ENCODE measurements at places on chromosomes 7 and 10. TPM values are rescaled to one million over a fixed set of nuclear protein-coding genes. Genes with fewer than 3 reads are reported as not detected.

GRCh38 chr10:75682649-75683557 lies 251.5 kb downstream of the LRMDA start:
- H3K4me3 ChIP-seq, result no peak overlapping the region
- no peaks in the 10 kb centered on the region for H3K36me3 ChIP-seq
- no peaks in the 10 kb centered on the region for H3K27me3 ChIP-seq

- H3K4me3 ChIP-seq, result no peak overlapping the region
- no peak overlapping the region for H3K27ac ChIP-seq
- H3K4me1 ChIP-seq, result peaks cover 4% of the 10 kb centered on the region
- H3K36me3 ChIP-seq, result no peaks in the 10 kb centered on the region
- DNase-seq, result no peak
These were observed 67.5 kb downstream of the GPR141 start for GRCh38 chr7:37751096-37751495.

DNA sequence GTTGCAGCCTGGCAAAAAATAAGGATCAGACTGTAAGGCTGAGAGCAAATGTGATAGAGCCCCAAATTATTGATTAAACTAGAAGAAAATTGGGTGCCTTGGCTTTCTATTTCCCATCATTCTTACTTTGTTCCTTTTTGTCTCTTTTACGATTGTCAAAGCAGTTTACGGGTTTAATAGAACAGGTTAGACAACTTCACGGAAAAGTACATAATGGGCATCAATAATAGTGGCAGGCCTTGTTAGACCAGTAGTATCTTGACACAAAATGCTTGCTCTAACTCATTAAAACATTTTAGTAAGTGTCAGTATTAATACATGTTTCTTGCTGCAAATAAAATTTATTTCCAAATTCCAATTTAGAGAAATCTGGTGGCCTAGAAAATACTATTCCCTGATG lies 14.5 kb upstream of the GGCT start:
- H3K4me3 ChIP-seq, result no peak overlapping the region
- no peak overlapping the region for H3K27ac ChIP-seq
- no peaks in the 10 kb centered on the region for H3K27me3 ChIP-seq
- no peak for DNase-seq
- H3K4me1 ChIP-seq, result no peaks in the 10 kb centered on the region

DNA sequence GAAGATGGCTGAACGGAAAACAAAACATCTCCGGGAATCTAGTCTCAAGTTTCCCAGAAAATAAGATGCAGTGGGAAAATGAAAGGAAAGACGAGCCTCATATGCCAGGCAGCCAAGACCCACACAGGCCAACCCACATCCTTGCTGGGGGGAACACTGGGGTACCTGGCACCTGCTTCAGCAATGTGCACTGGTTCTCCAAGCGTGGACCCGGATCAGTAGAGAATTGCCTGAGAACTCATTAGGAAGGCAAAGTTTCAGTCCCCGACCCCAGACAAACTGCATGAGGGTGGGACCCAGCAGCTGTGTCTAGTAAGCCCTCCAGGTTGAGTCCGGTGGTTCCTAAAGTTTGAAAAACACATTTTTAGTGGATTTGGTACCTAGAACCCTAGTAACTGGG lies 18.4 kb downstream of the FAM53B start:
- DNase-seq, result no peak
- no peaks in the 10 kb centered on the region for H3K27me3 ChIP-seq
- no peaks in the 10 kb centered on the region for H3K36me3 ChIP-seq

GRCh38 chr10:90136731-90137316 lies 435.4 kb downstream of the KIF20B start:
- peak; percentile 5 for DNase-seq
- H3K4me1 ChIP-seq, result no peaks in the 10 kb centered on the region
- no peak overlapping the region for H3K27ac ChIP-seq
- no peak overlapping the region for H3K4me3 ChIP-seq
- H3K36me3 ChIP-seq, result no peaks in the 10 kb centered on the region
- H3K27me3 ChIP-seq, result no peaks in the 10 kb centered on the region

- H3K27ac ChIP-seq, result no peak overlapping the region
- no peaks in the 10 kb centered on the region for H3K36me3 ChIP-seq
- no peak overlapping the region for H3K4me3 ChIP-seq
- peaks cover 5% of the 10 kb centered on the region for H3K4me1 ChIP-seq
- no peaks in the 10 kb centered on the region for H3K27me3 ChIP-seq
- peak; percentile 27 for DNase-seq
These were observed 193.7 kb downstream of the RNLS start for GRCh38 chr10:88389456-88389855.

- peak overlapping the region; percentile 91 for H3K27ac ChIP-seq
- H3K4me1 ChIP-seq, result peaks cover 84% of the 10 kb centered on the region
- no peaks in the 10 kb centered on the region for H3K36me3 ChIP-seq
- no peaks in the 10 kb centered on the region for H3K27me3 ChIP-seq
These were observed 6.7 kb downstream of the TCF7L2 start for GRCh38 chr10:112956631-112957350.

- no peaks in the 10 kb centered on the region for H3K27me3 ChIP-seq
- H3K4me1 ChIP-seq, result peaks cover 3% of the 10 kb centered on the region
- no peak for DNase-seq
- no peaks in the 10 kb centered on the region for H3K36me3 ChIP-seq
- no peak overlapping the region for H3K4me3 ChIP-seq
- H3K27ac ChIP-seq, result no peak overlapping the region
These were observed 51.7 kb downstream of the SGMS1 start for GRCh38 chr10:50572017-50572491.

GRCh38 chr7:51633596-51633995 lies 317.0 kb upstream of the COBL start:
- H3K27me3 ChIP-seq, result no peaks in the 10 kb centered on the region
- H3K4me1 ChIP-seq, result peaks cover 11% of the 10 kb centered on the region
- no peak overlapping the region for H3K27ac ChIP-seq
- no peak for DNase-seq
- H3K4me3 ChIP-seq, result no peak overlapping the region
- no peaks in the 10 kb centered on the region for H3K36me3 ChIP-seq

DNA sequence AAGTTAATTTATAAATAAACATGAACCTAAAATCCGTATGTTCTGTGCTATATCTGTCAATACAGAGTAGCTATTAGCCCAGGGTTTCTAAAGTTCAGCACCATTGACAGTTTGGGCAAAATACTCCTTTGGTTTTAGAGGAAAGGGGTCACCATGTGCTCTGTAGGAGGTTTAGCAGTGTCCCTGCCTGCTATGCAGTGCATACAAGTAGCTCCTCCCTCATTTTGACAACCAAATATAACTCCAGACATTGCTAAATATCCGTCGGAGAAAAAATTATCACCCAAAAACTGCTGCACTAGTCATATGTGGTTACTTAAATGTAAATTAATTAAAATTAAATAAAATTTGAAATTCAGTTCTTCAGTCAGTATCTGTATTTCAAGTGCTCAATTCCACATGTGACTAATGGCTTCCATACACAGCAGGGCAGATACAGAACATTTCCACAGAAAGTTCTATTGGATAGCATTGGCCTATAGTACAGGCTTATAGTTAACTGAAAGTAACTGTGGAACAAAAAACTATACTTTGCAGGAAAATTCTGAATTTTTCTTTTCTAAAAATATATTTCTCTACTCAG lies 6.4 kb downstream of the UPF2 start:
- no peak overlapping the region for H3K4me3 ChIP-seq
- peaks cover 9% of the 10 kb centered on the region for H3K4me1 ChIP-seq
- no peak overlapping the region for H3K27ac ChIP-seq
- no peak for DNase-seq

DNA sequence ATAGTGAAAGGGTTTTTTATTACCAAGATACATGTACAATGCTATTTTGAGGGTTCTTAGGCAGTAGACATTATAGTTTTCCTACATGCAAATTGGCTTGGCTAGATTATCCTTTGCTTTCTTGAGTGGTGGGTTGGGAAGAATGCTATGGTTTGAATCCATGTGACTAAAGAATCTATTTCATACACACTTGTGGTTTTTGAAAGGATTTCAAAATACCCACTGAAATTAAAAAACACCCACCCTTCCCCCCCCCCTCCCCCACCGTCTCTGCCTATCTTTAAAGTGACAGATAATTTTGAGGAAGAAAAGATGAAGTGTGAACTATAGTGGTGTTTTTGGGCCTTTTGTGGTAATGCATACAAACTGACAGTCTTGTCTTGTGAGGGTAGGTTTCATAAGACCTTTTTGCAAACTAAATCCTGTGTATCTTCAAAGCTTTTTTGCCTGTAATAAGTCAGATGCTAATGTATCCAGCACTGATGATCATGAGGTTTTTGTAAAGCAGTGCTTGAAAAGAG lies 90.9 kb downstream of the TPST1 start:
- no peak overlapping the region for H3K27ac ChIP-seq
- H3K4me3 ChIP-seq, result no peak overlapping the region
- H3K27me3 ChIP-seq, result no peaks in the 10 kb centered on the region
- no peaks in the 10 kb centered on the region for H3K4me1 ChIP-seq
- no peak for DNase-seq

DNA sequence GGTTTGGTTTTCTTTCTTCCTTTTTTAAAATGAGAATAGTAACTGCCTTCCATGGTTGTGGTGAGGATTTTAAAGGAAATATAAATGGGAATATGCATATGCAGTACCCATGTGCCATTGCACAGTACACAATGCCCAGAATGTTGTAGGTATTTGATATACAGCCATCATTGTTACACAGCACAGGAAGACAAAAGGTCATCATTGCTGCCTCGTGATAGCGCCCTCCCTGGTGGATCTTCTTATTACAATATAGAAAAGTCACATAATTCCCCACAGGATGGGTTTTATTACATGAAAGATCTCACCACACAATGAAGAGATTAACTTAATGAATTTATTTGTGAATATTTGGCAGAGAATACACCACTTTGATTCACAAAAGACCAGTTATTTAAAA lies 76.5 kb downstream of the PPP1R17 start:
- no peak overlapping the region for H3K27ac ChIP-seq
- no peaks in the 10 kb centered on the region for H3K36me3 ChIP-seq
- H3K4me1 ChIP-seq, result peaks cover 13% of the 10 kb centered on the region
- H3K27me3 ChIP-seq, result peaks cover 87% of the 10 kb centered on the region
- no peak for DNase-seq

DNA sequence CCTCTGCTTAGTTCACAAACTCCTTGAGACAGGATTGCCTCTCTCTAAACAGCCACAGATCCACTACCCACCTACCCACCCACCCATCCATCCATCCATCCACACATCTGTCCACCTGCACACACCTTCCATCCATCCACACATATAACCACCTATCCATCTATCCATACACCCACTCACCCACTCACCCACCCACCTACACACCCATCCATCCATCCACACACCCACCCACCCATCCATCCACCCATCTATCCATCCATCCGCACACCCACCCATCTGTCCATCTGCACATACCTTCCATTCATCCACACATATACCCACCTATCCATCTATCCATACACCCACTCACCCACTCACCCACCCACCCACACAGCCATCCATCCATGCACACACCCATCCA lies 9.7 kb downstream of the TECPR1 start:
- peaks cover 6% of the 10 kb centered on the region for H3K4me1 ChIP-seq
- no peak overlapping the region for H3K27ac ChIP-seq
- DNase-seq, result no peak
- H3K36me3 ChIP-seq, result no peaks in the 10 kb centered on the region
- H3K4me3 ChIP-seq, result no peak overlapping the region

GRCh38 chr7:152120210-152120609 lies 94.7 kb downstream of the GALNT11 start:
- H3K27ac ChIP-seq, result no peak overlapping the region
- no peaks in the 10 kb centered on the region for H3K27me3 ChIP-seq
- no peak overlapping the region for H3K4me3 ChIP-seq
- peaks cover 16% of the 10 kb centered on the region for H3K36me3 ChIP-seq
- H3K4me1 ChIP-seq, result no peaks in the 10 kb centered on the region
- no peak for DNase-seq

GRCh38 chr7:5694912-5695726 lies 86.3 kb downstream of the RNF216 start:
- H3K27me3 ChIP-seq, result no peaks in the 10 kb centered on the region
- no peak overlapping the region for H3K4me3 ChIP-seq
- no peaks in the 10 kb centered on the region for H3K36me3 ChIP-seq
- peaks cover 8% of the 10 kb centered on the region for H3K4me1 ChIP-seq
- DNase-seq, result no peak

GRCh38 chr10:72014197-72014596 lies 50.0 kb downstream of the CHST3 start:
- no peak overlapping the region for H3K4me3 ChIP-seq
- H3K4me1 ChIP-seq, result peaks cover 27% of the 10 kb centered on the region
- H3K27me3 ChIP-seq, result no peaks in the 10 kb centered on the region
- H3K27ac ChIP-seq, result peak overlapping the region; percentile 41
- no peak for DNase-seq

GRCh38 chr7:138170959-138171703 lies 94.9 kb downstream of the AKR1D1 start:
- peaks cover 12% of the 10 kb centered on the region for H3K36me3 ChIP-seq
- peak overlapping the region; percentile 94 for H3K27ac ChIP-seq
- H3K4me3 ChIP-seq, result peak overlapping the region; percentile 33

DNA sequence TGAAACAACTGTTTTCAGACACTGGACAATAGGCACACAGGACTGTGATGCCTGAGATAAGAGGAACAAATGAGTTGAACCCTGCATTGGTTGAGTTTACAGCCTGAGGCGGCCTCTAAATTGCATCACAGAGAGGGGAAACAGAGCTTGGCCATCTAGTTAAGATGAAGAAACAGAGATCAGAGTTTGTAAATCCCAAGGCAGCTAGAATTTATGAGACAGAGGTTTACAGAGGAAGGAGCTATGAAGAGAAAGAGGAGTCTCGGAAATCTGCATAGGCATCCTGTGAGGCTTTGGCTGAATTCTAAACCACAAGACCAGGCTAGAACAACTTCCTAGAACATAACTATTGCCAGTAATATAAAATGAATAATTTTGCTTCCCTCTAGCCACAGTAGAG lies 41.0 kb upstream of the OIT3 start:
- no peaks in the 10 kb centered on the region for H3K36me3 ChIP-seq
- H3K4me1 ChIP-seq, result no peaks in the 10 kb centered on the region
- DNase-seq, result no peak
- no peak overlapping the region for H3K27ac ChIP-seq
- no peaks in the 10 kb centered on the region for H3K27me3 ChIP-seq

DNA sequence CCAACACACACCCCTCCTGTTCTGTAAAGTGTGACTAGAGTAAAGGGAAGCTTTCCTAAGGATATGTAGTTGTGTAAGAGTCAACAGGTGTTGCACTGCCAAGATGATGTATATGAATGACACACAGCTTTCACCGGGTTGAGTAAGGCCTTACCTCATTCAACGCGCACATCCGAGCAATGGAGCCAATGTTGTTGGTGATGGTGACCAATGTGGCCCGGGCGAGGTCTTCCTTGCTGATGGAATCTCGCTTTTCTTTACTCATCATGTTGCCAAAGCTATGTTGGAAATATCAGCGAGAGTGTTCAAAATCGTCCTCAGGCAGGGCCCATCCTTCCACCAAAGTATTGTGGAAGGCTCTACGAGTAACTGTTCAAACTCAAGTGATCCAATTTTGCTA lies 52.0 kb downstream of the PANK1 start:
- H3K4me1 ChIP-seq, result no peaks in the 10 kb centered on the region
- DNase-seq, result no peak
- H3K27ac ChIP-seq, result no peak overlapping the region

Gene PON1
- 1.8 TPM for total RNA-seq

Gene MMP21
- total RNA-seq, result not detected

Gene CALML5
- not detected for total RNA-seq

Gene ANKRD1
- 0.09 TPM for total RNA-seq

Gene NME8
- total RNA-seq, result 0.34 TPM

Gene METTL2B
- 50.1 TPM for total RNA-seq

Gene SPDYE5
- total RNA-seq, result not detected

Gene CFTR
- 0.06 TPM for total RNA-seq

Gene LRRC18
- total RNA-seq, result not detected
